ENCODE measurements at places on chromosomes 5 and 9.

- DNase-seq: no peak
These were observed 84.1 kb downstream of the DAP start for GRCh38 chr5:10676946-10677345.

DNA sequence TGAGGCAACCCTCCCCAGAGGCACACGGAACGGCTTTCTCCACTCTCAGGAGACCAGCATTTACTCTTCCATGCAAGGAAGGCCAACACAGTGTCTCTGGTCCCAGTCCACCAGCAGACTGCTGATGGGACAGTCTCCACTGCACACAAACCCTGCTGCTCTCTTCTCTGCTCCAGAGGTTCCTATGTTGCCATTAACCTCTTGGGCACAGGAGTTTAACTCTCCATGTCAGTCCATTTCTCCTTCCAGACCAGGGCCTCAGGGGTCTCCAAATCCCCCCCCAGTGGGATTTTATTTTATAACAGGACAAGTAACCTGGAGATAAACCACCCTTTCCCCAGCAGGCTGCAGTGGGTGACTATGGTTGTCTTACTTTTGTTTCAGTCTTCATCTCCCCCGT lies 452.5 kb downstream of the GADD45G start:
- DNase-seq: no peak

- no peak for DNase-seq
These were observed 524 bp downstream of the MEGF10 start for GRCh38 chr5:127290946-127291693.

- no peak for DNase-seq
These were observed 42.8 kb downstream of the TEK start for GRCh38 chr9:27151693-27152404.

DNA sequence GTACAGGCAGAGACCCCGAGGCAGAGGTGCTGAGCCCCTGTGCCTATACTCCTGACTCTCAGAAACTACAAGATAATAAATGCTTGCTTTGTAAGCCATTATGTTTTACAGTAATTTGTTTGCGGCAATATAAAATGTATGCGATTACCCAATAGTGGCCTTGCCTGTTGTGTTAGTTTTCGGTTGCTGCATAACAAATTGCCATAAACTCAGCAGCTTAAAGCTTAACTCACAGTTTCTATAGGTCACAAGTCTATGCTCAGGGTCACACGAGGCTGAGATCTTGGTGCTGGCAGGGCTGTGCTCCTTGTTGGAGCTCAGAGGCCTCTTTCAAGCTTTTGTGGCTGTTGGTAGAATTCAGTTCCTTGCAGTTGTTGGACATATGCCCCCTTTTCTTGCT lies 114.8 kb downstream of the COL23A1 start:
- DNase-seq: no peak
